ENCODE measurements at places on chromosomes 4 and X.

- no peak for DNase-seq
These were observed 183.7 kb downstream of the EVC2 start for GRCh38 chr4:5524446-5525299.

DNA sequence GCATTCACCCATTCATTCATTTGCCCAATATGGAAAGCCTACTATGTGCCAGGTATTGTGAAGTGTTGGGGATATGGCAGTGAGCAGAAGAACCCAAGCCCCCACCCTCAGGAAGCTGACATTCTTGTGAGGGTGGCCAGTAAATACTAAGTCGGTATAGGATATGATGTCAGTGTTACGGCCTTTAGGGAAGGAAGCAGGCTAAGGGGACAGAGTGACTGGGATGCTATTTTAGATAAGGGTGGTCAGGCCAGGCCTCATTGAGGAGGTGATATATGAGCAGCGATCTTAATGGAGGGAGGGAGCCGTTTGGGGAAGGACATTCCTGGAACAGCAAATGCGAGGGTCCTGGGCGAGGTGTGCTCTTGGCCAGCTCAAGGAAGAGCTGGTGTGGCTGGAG, 2.0 kb downstream of the ATP6AP1 start:
- DNase-seq: no peak

- DNase-seq: no peak
These were observed 6.7 kb downstream of the BBS12 start for GRCh38 chr4:122739174-122739573.

DNA sequence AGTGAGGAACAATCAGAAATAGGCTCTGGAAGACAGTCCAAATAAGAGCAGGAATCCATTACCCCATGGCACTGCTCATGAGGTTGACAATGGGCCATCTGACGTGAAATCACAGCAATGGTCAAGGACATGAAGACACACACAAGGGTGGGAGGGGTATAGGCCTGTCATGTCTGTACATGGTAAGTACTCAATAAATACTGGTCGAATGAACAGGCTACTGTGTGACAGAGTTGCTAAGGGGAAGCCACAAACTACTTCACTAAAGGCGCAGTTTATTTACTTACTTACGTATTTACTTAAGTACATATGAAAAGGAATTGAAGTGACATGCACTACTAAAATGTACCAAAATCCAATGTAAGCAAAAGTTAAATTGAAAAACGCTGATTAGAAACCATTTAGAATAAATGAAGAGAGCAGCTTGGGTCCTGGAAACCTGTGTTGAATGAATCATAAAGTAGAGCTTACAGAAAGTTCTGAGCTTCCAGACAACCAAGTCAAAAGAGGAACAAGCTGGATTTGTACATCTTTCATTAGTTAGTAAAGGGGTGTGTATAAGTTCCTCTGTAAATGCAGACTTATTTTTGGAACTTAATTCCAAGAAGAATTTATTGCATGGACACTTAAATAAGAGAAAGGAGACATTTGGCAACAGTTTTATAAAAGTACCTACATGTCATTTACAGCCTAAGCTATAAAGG, 32.7 kb downstream of the ALPK1 start:
- DNase-seq: no peak

GRCh38 chrX:154596290-154596929, 11.5 kb downstream of the CTAG1A start:
- DNase-seq: no peak

DNA sequence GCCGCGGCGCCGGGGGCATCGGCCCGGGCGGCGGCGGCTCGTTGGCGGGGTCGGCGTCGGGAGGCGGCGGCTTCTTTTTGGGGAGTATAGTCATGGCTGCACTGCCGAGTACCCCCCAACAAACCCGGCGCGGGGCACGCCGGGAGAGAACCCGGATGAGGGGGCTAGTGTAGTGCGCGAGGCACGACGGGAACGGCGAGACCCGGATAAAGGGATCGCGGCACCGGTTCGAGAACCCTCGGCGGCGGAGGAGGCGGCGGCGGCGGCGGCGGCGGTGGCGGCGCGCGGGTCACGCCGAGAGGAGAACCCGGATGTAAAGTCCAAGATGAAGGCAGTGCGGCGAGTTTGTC, at the start of gene OTUD5:
Gene OTUD5 (minus strand): TSS at position 131 of the 350 bp plus-strand sequence. CDS start 37 bp downstream, at position 94.
- peak; percentile 83 for DNase-seq
